ENCODE measurements at places on chromosomes 4 and X.
A peak's percentile ranks its signal among the peaks of the same experiment; 100 is the strongest.

DNA sequence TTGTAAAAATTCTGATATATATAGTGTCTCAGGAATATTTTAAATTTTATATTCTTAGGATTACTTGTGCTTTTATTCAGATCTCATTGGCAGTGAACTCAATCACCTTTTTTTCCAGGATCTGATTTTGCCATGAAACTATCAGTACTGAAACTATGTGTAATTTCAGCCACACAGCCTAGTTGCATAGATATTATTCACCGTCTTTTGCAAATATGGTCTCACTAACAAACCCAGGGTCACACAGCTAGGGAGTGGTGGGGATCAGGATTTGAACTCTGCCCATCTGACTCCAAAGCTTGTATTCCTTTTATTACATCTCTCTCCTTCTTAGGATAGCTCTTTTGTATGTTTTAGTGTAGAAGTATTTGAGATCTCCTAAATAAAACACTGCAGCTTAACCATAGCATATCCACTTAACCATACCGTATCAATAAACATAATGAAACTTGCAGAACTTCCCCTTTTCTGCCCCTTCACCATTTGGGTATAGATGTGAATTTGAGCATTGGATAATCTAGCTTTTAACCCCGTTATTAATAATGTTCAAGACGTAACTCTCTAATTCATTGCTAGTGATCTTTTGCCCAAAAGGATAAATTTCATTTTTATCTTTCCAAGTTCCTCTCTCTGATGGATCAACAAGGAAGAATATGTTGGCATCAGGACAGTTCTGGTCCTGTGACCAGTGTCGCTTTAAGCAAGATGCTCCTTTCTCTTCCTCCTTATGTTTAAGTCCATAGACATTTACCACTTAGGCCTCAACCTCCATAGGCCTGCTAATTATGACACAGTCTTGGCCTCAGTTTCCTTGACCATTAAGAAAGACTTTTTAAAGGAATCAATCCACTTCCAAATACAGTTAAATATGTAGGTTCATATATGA, 74.6 kb downstream of the RAPGEF2 start:
- DNase-seq = peak; percentile 67

- DNase-seq = no peak
Observed at GRCh38 chrX:46587753-46588171, 14.2 kb downstream of the CHST7 start.

DNA sequence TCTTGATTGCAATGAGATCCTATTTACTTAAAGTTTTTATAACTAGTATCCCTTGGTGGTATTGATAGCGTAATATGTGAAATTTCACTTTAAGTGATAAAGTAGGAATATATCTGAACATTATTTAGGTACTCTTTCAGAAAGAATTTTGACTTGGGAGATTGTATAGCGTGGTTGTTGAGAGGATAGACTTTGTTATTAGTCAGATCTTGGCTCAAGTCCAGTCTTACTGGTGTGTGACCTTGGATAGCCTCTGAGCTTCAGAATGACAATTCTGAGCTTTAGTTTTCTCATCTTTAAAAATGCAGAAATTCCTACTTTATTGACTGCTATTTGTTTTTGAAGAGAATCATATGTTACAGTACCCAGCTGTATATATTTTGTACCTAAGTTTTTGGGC, 32.6 kb downstream of the DCK start:
- DNase-seq = peak; percentile 63

GRCh38 chr4:125891597-125892258, 577.0 kb downstream of the FAT4 start:
- no peak for DNase-seq

- no peak for DNase-seq
Observed at GRCh38 chrX:19827088-19827487, 60.3 kb downstream of the SH3KBP1 start.

DNA sequence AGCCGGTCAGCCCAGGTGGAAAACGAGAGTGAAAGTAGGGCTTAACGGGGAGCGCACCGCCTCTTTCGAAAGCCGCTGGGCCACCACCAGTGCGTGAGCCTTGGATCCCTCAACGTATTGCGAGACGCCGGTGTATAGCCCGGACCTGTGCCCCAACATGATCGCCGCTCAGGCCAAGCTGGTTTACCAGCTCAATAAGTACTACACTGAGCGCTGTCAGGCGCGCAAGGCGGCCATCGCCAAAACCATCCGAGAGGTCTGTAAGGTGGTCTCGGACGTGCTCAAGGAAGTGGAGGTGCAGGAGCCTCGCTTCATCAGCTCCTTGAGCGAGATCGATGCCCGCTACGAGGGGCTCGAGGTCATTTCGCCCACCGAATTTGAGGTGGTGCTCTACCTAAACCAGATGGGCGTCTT, 929 bp downstream of the MAB21L2 start:
- no peak for DNase-seq

DNA sequence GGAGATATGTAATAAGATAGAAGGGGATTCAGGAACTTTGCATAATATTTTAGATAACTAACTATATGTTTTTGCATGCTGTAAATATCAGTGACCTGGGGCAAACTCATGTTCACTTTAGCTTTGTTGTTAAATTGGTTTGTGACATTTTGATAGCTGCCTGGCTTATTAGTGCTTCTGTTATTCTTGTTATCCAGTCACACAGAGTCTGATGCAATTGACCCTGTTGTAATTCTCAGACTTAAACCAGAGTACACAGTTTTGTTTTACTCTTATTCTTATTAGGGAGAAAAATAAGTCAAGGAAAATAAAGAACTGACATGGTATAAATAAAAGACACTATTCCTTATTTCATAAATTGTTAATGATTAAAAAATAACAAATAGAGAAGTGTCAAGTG, 516.7 kb upstream of the SLIT2 start:
- no peak for DNase-seq

- peak; percentile 70 for DNase-seq
Observed at GRCh38 chr4:86961116-86961515, 26.3 kb downstream of the AFF1 start.

GRCh38 chr4:140296335-140297220, 76.9 kb upstream of the SCOC start:
- DNase-seq = no peak

DNA sequence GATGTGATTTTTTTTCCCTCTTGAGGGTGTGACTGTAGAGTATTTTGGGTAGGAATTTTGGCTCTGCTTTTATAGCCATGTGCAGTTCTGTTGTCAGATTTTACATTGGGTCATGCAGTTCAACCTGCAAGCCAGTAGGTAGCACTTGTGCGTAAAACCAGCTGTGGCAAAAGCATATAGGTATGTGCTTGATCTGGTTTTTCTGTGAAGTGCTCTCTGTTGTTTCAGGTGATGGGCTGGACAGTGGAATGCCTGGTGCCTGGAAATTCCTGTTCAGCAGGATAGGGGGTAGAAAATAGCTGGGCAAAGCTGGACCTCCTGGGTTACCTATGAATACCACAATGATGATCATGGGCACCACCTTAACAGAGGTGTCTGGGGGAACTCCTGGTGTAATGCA, 584.2 kb upstream of the PCDH10 start:
- no peak for DNase-seq

DNA sequence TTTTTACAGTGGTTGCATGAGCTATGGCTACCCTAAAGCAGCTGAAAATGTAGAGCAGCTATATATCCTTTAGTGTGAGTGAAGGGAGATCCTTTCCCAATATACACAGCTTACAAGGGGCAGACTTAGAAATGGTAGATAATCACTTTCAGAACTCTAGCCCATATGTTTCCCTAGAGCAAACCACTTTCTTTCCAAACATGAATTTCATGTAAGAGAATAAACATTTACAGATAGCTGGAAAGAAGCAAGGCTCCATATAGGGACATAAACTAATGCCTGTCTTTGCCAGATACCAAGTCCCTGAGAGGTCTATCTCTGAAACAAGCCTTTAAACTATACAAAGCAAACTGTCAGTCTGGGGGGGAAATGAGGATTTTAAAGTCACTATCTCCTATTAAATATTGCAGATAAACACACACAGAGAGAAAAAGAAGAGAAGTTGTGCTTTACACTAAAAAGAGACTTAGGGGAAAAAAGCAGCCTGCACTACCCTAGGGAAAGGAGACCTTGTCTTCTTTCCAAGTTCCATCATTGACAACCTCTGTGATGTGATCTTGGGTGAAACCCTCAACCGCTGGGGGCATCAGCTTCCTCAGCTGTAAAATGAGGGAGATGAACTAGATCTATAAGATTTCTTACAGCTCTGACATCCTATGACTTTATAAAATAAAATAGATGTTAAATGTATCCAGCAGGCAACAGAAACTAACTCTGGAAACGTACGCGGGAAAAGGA, 73.6 kb downstream of the TMEM156 start:
- DNase-seq = peak; percentile 93

DNA sequence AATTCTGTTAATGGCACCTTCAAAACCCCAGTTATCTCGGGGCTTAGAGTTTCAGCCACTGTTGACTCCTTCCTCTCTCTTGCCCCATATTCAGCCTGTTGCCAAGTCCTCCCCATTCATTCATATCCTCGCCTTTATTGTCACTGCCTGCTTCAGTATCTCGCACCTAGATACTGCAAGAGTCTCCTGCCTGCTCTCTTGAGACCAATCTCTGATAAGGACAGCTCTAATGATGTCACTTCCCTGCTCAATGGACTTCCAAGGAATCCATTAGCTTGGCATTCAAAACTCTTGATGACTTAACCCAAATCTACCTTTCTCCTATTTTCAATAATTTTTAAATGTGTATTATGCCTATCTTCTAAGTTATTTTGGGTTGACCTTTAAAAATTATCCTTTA, 1.1 kb upstream of the UBE2A start:
- no peak for DNase-seq

DNA sequence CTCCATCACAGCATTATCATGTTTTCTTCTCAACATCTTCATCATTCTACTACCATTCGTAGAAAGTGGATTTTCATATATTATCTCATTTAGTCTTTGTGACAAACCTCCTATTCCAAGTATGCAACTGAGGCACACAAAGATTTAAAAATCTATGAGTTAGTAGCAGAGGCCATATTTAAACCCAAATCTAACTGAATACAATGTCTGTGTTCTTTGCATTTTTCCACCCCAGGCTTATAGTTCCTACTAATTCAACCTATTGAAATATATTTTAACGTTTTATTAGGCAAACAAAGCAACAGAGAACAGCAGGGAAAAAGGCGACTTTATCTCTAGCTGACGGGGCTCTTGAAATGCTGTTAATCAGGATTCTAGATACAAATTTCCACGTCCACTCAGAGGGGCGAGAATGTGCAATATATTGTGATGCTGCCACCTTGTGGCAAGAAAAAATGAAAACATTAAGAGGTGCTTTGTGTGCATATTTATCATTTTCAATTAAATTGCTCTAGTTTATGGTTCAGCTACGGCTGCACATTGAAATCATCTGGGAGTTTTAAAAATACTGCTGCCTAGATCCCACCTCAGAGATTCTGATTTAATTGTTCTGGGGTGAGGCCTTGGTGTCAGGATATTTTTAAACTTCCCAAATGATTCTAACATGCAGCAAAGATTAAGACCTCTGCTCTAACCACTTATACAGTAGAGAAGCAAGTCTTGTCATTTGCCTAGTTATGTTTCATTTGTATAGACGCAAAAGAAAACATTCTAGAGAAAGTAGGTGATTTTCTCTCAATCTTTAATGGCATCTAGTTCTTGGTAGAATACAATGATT, 315.9 kb downstream of the MAPK10 start:
- peak; percentile 62 for DNase-seq

All from common myeloid progenitor, CD34-positive (primary cell).